ENCODE measurements at places on chromosomes 16 and 17. TPM values are rescaled to one million over a fixed set of nuclear protein-coding genes. Genes with fewer than 3 reads are reported as not detected.

The USP6 gene
- total RNA-seq: 0.03 TPM

The C16orf92 gene
- total RNA-seq: not detected

The RAB37 gene
- 1.4 TPM for total RNA-seq

The CSH2 gene
- total RNA-seq: not detected

The C17orf107 gene
- total RNA-seq: 0.26 TPM

The NAE1 gene
- 59.6 TPM for total RNA-seq

The TMIGD1 gene
- not detected for total RNA-seq

The FOXN1 gene
- total RNA-seq: 0.03 TPM

The CDH1 gene
- 4.0 TPM for total RNA-seq

The SYNRG gene
- total RNA-seq: 11.5 TPM

The KRT25 gene
- not detected for total RNA-seq

The MVP gene
- 150 TPM for total RNA-seq

The GALK1 gene
- total RNA-seq: 88.1 TPM

The ALOX15B gene
- 0.60 TPM for total RNA-seq

The DCAKD gene
- 16.7 TPM for total RNA-seq

The GNAO1 gene
- total RNA-seq: 0.79 TPM

The CFAP97D1 gene
- 0.01 TPM for total RNA-seq

The BICDL2 gene
- not detected for total RNA-seq

The PIK3R6 gene
- not detected for total RNA-seq

The TCAP gene
- total RNA-seq: 0.80 TPM

The CCR7 gene
- 0.50 TPM for total RNA-seq

The EPN2 gene
- 57.6 TPM for total RNA-seq
